Left ventricle myocardium superior (tissue), 1 donor: ENCODE measurements at places on chromosomes 2 and 18.

- DNase-seq: no peak
Observed at GRCh38 chr2:121485039-121485438, 45.6 kb upstream of the RNU4ATAC start.

DNA sequence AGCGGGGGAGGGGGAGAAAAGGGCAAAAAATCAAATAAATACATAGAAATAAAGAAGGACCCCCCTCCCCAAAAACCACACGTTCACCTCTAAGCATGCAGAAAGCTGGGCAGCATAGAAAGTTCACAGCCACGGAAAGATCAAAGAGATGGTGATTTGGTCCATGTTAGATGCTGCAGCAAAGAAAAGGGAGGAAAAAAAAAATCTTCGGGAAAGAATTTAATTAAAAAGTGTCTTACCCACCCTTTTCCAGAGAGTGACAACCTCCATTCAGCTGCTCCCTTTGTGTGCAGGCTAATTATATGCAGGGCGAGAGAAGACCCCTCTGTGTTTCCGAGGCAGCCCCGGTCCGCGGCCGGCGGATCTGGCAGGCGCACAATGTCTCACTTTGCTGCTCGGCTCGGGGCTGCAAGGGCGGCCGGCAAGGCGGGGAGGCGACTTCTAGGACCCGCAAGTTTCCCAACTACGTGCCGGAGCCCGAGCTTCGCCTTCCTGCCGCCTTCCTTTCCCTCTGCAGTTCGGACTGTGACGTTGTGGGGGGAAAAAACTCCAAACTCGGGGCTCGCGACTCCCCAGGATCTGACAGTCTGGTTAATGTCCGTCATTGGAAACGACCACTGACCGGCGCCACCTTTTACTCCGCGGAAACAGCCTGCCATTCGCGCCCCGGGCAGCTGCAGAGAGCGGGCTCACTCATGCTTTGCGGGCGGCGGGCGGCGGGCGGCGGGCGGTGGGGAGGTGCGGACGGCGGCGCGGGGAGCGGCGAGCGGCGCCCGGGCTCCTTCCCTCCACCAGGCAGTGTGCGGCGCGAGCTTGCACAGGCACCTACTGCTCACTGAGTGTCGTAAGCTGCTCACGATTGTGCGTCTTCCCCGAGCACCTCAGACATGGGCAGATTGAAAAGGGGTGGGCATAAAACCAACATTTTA lies at the start of gene LRRTM1:
TSS of gene LRRTM1 (minus strand) at position 844 of the 929 bp plus-strand sequence. CDS start 933 bp downstream, outside the sequence.
- DNase-seq: peak; percentile 37

GRCh38 chr18:48996901-48997463 lies 46.2 kb upstream of the SMAD7 start:
- no peak for DNase-seq

DNA sequence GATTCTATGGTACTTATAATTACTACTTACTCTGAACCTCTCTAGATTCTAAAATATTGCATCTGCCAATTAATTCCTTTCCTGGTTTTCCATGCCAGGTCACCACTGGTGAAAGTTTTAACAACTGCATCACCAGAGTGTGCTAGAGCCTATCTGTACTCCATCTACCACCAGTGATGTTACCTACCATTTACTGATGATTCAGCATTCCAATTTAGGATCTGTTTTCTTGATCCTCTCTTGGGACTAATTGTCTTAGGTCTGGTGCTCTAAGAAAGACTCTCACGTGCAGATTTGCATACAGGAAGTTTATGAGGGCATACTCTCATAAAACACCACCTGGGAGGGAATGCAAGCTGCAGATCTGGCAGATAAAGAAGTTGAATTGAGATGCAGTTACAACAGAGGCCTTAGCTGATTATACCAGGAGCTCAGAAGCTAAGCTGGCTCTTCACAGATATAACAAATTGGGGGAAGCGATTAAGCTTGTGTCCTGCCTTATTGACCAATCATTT lies 347.6 kb upstream of the VRK2 start:
- DNase-seq: no peak

DNA sequence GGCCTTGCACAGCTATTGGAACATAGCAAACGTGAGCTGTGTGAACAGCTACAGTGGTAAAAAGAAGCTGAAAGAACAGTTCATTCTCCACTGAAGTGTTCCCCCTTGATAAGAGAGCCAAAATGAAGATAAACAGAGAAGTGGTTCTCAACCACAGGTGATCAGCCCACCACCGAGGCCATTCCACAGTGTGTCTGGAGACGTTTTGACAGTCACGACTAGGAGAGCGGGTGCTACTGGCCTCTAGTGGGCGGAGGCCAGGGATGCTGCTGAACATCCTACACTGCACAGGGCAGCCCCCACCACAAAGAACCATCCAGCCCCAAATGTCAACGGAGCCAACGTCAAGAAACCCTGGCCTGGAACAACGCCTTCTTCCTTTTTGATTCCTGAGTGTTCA lies 38.4 kb downstream of the ADCY3 start:
- no peak for DNase-seq

DNA sequence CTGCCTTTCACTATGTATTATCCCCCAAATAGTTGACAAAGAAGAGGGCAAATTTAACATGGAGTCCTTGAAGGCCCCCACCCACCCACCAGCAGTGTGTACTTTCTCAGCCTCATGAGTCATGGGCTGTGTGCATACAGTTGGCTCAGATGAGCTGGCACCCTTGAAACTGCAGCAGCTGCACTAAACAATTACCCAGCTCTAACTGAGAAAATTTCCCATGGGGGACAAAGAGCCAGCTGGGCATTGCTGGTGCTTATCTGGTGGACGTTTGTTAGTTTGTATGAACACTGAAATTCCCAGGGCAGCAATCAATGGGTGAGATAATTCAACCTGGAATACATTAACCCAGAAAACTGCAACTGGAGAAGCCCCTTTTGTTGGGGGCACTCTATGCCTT lies 131.7 kb downstream of the GCA start:
- no peak for DNase-seq

DNA sequence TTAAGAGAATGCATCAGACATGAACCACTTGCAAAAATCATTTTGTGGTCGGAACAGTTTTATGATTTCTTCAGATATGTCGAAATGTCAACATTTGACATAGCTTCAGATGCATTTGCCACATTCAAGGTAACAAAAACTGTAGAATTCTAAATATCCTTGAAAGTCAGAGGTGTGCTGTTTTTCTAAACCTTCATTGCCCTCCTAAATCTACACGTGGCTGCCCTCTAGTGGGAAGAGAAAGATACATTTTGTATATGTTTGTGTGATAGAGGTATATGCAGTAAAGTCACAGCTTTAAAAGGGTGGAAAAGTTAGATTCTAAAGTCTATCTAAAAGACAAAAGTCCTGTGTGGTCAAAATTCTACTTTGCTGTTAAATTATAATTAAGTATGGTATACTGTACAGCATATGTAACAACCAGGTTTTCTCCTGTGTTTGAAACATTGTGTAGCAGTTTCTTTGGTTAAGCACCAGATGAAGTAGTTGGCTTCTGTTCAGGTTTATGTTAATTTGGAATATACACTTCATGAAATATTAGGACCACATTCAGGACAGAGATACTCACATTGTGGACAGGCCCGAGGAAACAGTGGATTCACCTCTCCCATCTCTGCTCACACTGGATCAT lies 65.9 kb upstream of the ITM2C start:
- no peak for DNase-seq

- no peak for DNase-seq
Observed at GRCh38 chr2:641164-641871, 35.9 kb downstream of the TMEM18 start.

GRCh38 chr2:2899826-2900225 lies 477.8 kb downstream of the EIPR1 start:
- no peak for DNase-seq

DNA sequence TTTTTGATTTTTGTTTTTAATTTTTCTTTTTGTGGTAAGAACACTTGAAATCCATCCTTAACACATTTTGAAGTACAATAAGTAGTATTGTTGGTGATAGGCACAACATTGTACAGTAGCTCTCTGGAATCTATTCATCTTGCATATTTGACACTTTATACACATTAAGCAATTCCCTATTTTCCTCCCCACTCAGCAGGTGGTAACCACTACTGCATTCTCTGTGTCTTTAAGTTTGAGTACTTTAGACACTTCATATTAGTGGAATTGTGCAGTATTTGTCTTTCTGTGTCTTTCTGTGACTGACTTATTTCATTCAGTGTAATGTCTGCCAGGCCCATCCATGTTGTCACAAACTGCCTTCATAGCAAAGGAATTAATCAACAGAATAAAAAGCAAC lies 471.7 kb upstream of the CDH20 start:
- no peak for DNase-seq

- DNase-seq: no peak
Observed at GRCh38 chr2:19140463-19141208, 217.8 kb downstream of the OSR1 start.

DNA sequence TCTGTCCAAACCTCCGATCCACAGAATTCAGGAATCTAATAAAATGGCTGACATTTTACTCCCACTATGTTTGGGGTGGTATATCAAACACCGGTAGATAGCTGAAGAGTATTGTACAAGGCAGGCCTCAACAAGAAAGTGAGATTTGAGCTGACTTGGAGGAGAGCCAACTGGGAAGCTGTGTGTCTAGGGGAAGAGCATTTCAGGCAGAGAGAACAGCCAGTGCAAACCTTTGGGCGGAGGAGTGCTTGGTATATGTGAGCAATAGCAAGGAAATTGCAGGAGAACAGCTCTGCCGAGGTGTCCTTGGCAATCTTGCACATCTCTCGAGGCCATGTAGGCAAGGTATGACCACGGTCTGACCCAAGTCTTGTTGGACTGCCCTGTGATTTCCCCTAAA lies 1.8 kb upstream of the MERTK start:
- no peak for DNase-seq

DNA sequence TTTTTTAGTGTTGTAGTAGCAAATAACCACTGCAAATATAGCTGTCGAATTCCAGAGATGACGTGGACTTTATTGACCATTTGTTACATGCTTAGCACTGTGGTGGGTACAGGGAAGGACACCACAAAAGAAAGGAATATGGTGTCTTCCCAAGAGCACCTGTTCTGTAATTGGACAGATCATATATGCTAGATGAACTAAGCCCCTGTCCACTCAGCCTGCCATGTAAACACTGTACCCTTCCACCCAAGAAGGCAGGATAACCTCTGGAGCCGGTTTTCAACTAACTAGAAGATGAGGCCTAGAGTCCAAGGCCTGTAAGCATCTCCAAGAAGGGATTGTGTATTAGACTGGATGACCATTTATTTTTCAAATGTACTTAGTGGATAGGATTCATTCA lies 44.1 kb downstream of the COX7A2L start:
- no peak for DNase-seq

GRCh38 chr2:10493634-10494281 lies 45.6 kb upstream of the ODC1 start:
- DNase-seq: no peak

- DNase-seq: no peak
Observed at GRCh38 chr18:29652797-29653196, 1389.7 kb downstream of the DSC3 start.

DNA sequence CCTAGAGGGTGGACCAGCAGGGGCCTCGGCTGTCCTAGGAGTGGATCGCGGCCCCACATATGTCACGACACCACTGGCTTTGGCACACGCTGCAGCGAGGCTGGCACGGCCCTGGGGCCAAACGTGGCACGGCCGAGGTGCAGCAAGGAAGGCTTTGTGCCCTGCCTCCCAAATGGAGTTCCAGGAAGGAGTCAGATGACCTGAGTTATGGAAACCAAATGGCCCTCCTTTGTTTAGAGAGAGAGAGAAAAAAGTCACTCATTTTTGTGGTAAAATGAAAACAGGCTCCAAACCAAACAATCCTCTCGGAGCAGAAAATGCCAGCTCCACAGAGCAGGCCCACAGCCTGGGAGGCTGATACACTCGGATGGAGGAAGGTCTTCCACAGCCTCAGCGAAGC lies 105.6 kb downstream of the ANTXR1 start:
- DNase-seq: no peak

GRCh38 chr18:10659000-10659399 lies 133.2 kb downstream of the NAPG start:
- DNase-seq: no peak

GRCh38 chr2:44938287-44939105 lies 3.0 kb upstream of the SIX3 start:
- no peak for DNase-seq

DNA sequence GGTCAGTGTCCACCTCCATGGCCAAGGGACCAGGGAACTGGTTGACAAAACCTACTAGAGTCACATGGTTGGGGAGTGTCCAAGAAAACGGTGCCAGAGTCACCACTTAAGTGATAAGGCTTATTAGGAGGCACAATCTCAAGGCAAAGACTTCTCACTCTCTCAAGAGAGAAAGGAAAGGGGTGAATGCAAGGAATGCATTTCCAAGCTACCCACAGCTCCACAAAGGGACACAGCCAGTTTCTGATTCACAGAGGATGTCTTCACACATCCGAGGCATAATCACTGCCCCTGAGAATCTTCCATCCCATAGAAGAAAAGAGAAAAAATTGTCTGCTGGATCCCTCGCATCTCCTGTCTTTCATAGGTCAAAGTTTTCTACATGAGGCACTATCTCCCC lies 269.3 kb downstream of the TNS1 start:
- DNase-seq: no peak

DNA sequence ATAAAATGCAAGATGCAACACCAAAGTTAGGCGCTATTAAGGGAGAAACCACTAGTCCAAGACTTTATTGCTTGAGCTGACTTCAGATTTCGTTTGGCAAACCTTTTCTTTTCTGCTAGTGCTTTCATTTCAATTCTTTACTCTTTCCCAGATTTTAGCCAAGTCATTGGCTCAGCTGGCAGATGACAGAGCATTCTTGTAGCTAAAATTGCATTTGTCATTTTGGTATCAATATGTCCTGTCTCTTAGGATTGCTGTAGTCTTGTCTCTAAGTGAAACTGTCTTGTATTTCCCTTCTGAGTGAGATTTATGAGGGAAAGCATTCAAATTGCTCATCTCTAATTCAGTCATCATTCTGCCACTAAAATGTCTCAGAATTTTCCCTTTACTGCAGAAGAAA lies 335.1 kb downstream of the METTL4 start:
- no peak for DNase-seq

GRCh38 chr2:100907832-100908231 lies 87.9 kb downstream of the NPAS2 start:
- DNase-seq: no peak

DNA sequence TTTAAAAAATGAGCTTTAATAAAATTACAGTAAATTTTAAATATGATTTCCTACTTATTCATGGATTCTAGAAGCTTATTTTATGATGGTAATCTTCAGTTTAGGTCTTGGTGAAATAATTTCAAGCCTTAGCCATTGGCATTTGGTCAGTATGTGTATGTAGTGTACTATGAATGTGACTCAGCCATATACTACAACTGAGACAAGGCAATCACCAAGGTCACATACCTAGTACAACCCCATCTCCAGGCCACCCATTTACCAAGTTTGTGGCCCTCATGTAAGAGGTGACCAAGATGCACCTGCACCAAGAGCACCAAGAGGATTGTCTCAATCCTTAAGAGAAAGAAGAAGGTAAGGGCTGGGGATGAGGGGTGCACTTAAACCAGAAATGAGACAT lies 54.8 kb upstream of the FRZB start:
- no peak for DNase-seq
